Progenitor cell of endocrine pancreas (in vitro differentiated cells): ENCODE measurements at places on chromosomes 4 and X. TPM values are rescaled to one million over a fixed set of nuclear protein-coding genes. Genes with fewer than 3 reads are reported as not detected.
A peak's percentile ranks its signal among the peaks of the same experiment; 100 is the strongest.

Gene NDNF
- total RNA-seq, result 0.34 and 0.67 TPM in 2 replicates

GRCh38 chr4:83146841-83147240 is 32.3 kb upstream of the PLAC8 start:
- H3K27me3 ChIP-seq, result no peaks in the 10 kb centered on the region
- no peak for DNase-seq
- no peaks in the 10 kb centered on the region for H3K36me3 ChIP-seq
- peaks cover 4% of the 10 kb centered on the region for H3K4me1 ChIP-seq
- no peak overlapping the region for H3K4me3 ChIP-seq

DNA sequence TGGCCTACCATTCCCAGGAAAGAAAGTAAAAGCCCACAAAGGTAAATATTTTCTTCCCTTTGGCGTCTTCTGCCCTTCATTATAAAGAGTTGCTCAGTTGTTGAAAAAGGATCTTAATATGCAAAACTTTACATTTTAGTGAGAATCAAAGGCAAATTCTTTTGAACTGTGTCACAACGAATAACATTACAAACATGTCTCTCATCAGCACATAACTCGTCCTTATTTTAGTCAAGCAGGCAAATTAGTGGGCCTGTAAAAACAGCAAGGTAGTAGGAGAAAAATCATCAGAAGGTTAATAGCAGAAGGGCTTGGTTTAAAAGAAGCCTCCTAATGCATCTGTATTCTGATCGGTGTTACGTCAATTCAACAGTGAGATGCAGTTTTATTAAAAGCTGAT is 647.3 kb upstream of the DIPK2B start:
- no peak overlapping the region for H3K27ac ChIP-seq
- H3K36me3 ChIP-seq, result peaks cover 14% of the 10 kb centered on the region
- no peak for DNase-seq
- no peak overlapping the region for H3K4me3 ChIP-seq
- no peaks in the 10 kb centered on the region for H3K27me3 ChIP-seq

Gene AFAP1
- total RNA-seq, result 31.9 and 32.9 TPM in 2 replicates

DNA sequence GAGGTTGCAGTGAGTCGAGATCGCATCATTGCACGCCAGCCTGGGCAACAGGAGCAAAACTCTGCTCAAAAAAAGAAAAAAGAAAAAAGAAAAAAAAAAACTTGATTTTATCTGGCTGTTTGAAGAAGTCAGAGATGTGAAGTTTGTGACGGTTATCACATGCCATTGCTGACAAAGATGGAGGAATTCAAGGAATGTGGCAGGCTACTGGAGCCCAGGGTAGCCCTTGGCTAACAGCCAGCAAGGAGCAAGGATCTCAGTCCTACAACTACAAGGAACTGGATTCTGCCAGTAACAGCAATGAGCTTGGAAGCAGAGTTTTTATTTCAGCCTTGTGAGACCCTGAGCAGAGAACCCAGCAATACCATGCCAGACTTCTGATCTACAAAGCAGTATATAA is 24.3 kb upstream of the TET2 start:
- H3K4me1 ChIP-seq, result no peaks in the 10 kb centered on the region
- no peak overlapping the region for H3K4me3 ChIP-seq
- H3K27ac ChIP-seq, result no peak overlapping the region
- no peaks in the 10 kb centered on the region for H3K36me3 ChIP-seq

GRCh38 chr4:112840061-112840460 is 203.1 kb downstream of the LARP7 start:
- no peak overlapping the region for H3K27ac ChIP-seq
- peaks cover 4% of the 10 kb centered on the region for H3K36me3 ChIP-seq
- H3K4me3 ChIP-seq, result no peak overlapping the region
- H3K27me3 ChIP-seq, result no peaks in the 10 kb centered on the region

GRCh38 chr4:183303301-183303700 is 16.8 kb downstream of the CLDN22 start:
- H3K27ac ChIP-seq, result no peak overlapping the region
- H3K36me3 ChIP-seq, result peaks cover 40% of the 10 kb centered on the region
- no peaks in the 10 kb centered on the region for H3K27me3 ChIP-seq

- no peak overlapping the region for H3K4me3 ChIP-seq
- no peaks in the 10 kb centered on the region for H3K27me3 ChIP-seq
- DNase-seq, result no peak
- H3K27ac ChIP-seq, result no peak overlapping the region
- no peaks in the 10 kb centered on the region for H3K36me3 ChIP-seq
These were observed 240.1 kb upstream of the CTSO start for GRCh38 chr4:156193800-156194199.

DNA sequence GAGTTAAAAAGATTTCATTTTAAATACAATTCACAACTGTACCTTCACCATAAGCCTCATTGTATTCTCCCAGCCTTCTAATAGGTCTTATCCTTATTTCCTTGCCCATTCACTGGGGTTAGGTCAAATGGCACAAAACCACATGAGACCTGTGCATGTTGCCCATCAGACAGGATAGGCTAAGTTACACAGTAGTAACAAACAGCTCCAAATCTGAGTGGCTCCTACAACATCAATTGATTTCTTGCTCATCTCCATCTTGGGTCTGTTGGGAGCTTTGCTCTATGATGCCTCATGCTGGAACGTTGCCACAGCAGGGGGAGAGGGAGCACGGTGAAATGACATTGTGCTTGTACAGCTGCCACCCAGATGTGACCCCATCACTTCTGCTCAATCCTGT is 70.6 kb downstream of the DHX15 start:
- no peak overlapping the region for H3K4me3 ChIP-seq
- H3K4me1 ChIP-seq, result peaks cover 11% of the 10 kb centered on the region
- no peak overlapping the region for H3K27ac ChIP-seq
- peaks cover 18% of the 10 kb centered on the region for H3K36me3 ChIP-seq
- H3K27me3 ChIP-seq, result no peaks in the 10 kb centered on the region

- peaks cover 11% of the 10 kb centered on the region for H3K4me1 ChIP-seq
- peak within 1 kb of the TSS; percentile 98 for H3K27ac ChIP-seq
- DNase-seq, result peak; percentile 94
These were observed at the start of gene CNKSR2 for GRCh38 chrX:21374163-21374993. Gene CNKSR2 (plus strand): TSS chrX:21374418. CDS start chrX:21374898, 480 bp downstream.

- peaks cover 13% of the 10 kb centered on the region for H3K4me1 ChIP-seq
- H3K27me3 ChIP-seq, result no peaks in the 10 kb centered on the region
- no peak overlapping the region for H3K27ac ChIP-seq
- DNase-seq, result no peak
- no peak overlapping the region for H3K4me3 ChIP-seq
These were observed 127.0 kb downstream of the PCDH7 start for GRCh38 chr4:30847167-30847566.

DNA sequence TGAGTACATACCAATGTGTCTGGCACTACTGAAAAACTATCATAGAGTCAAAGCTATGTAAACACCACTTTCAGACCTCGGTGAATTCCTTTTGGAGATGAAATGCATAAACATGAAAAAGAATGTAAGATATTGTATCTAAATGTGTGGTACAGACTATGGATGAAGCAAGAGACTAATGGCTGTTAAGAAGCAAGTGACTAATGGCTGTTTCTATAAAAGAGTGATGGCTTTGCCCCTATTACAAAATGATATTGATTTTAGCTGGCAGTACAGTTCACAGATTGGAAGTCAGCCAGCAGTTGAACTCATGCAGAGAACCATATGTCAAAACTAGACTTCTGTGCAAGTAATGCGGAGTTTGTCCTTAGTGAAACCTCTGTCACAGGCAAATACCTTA is 359.3 kb downstream of the GRXCR1 start:
- no peak for DNase-seq
- no peak overlapping the region for H3K4me3 ChIP-seq
- no peaks in the 10 kb centered on the region for H3K36me3 ChIP-seq
- no peaks in the 10 kb centered on the region for H3K27me3 ChIP-seq
- H3K4me1 ChIP-seq, result no peaks in the 10 kb centered on the region

Gene MAGEA4
- total RNA-seq, result not detected in 2 replicates

DNA sequence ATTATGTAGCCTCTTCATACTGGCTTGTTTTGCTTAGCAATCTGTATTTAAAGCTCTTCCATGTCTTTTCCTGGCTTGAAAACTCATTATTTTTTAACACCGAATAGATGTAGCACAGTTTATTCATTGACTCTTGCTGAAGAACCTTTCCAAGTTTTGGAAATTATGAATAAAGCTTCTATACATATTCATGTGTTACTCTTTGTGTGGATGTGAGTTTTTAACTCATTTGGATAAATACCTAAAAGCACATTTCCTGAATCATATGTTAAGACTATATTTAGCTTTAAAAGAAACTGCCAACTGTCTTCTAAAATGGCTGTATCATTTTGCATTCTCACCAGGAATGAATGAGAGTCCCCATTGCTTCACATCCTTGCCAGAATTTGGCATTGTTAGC is 2061.7 kb upstream of the AGA start:
- DNase-seq, result no peak
- H3K27me3 ChIP-seq, result no peaks in the 10 kb centered on the region
- H3K27ac ChIP-seq, result no peak overlapping the region
- H3K36me3 ChIP-seq, result no peaks in the 10 kb centered on the region
- H3K4me1 ChIP-seq, result no peaks in the 10 kb centered on the region

Gene UCP1
- total RNA-seq, result not detected in 2 replicates

DNA sequence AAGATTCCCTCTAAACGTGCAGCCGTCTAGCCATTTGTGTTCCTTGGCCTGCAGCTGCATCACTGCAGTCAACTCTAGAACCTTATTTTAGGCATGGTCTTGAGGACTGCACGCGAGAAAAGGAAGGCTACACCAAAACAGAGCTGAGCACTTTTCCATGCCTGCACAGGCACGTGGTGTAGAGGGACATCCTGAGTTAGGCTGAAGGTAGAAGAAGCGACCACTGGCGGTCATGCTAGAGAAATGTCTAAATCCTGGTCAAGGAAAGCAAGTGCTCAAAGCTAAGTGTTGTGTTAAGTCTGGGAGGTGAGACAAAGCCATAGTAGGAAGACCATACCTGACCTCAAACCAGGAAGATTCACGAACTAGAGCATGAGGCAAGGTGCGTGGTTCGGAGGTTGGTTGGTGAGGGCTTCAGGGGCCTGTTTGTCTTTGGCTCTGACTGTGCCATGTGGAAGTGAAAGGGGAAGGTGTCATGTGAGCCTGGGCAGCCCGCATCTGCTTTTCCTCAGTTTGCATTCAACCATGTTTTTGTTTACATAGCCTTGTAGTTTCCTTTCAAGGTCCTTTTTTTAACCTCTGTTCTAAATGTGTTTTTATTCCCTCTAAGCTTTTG is 203.8 kb downstream of the AASDH start:
- H3K27ac ChIP-seq, result peak overlapping the region; percentile 5
- no peak for DNase-seq
- H3K27me3 ChIP-seq, result no peaks in the 10 kb centered on the region
- peaks cover 13% of the 10 kb centered on the region for H3K4me1 ChIP-seq
- H3K4me3 ChIP-seq, result no peak overlapping the region

- DNase-seq, result no peak
- peak overlapping the region; percentile 69 for H3K27ac ChIP-seq
- no peaks in the 10 kb centered on the region for H3K36me3 ChIP-seq
- H3K4me1 ChIP-seq, result peaks cover 21% of the 10 kb centered on the region
These were observed 31.3 kb downstream of the NYX start for GRCh38 chrX:41478381-41478911.

GRCh38 chr4:41665636-41666207 is 82.8 kb downstream of the PHOX2B start:
- H3K27ac ChIP-seq, result no peak overlapping the region
- no peaks in the 10 kb centered on the region for H3K27me3 ChIP-seq
- no peak overlapping the region for H3K4me3 ChIP-seq
- peaks cover 5% of the 10 kb centered on the region for H3K4me1 ChIP-seq

Gene TNIP2
- 21.2 and 26.3 TPM in 2 replicates for total RNA-seq

Gene OTC
- 0.31 TPM in 1 of 2 replicates, not detected in the other for total RNA-seq

DNA sequence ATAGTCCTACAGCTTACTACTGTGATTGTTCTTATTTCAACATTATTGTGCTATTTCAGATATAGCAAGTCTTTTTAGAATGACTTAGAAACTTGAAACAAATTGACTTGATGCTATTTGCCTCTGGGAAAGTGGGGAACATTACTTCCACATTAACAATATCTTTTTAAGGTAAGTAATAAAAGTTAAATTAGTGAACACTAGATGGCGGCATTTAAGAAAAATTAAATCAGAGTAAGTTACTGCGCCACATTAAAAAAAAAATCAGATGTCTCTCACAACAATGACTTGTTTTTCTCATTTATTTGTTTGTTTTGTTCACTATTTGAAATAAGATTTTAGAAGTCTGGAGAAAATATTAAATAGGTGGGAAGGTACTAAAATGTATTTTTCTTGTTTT is 1026.9 kb upstream of the SLIT2 start:
- H3K27me3 ChIP-seq, result no peaks in the 10 kb centered on the region
- H3K4me1 ChIP-seq, result peaks cover 1% of the 10 kb centered on the region
- no peak overlapping the region for H3K4me3 ChIP-seq

- H3K4me1 ChIP-seq, result peaks cover 3% of the 10 kb centered on the region
- no peaks in the 10 kb centered on the region for H3K27me3 ChIP-seq
- no peak overlapping the region for H3K27ac ChIP-seq
- H3K36me3 ChIP-seq, result no peaks in the 10 kb centered on the region
- no peak overlapping the region for H3K4me3 ChIP-seq
These were observed 570.9 kb downstream of the MID1IP1 start for GRCh38 chrX:39372115-39372514.

Gene BMP3
- total RNA-seq, result 4.9 and 10.9 TPM in 2 replicates

Gene GABRA4
- not detected in 2 replicates for total RNA-seq

Gene GPM6B
- 20.4 and 21.8 TPM in 2 replicates for total RNA-seq

- H3K36me3 ChIP-seq, result no peaks in the 10 kb centered on the region
- no peak overlapping the region for H3K27ac ChIP-seq
- DNase-seq, result no peak
- H3K4me3 ChIP-seq, result no peak overlapping the region
- peaks cover 3% of the 10 kb centered on the region for H3K27me3 ChIP-seq
- H3K4me1 ChIP-seq, result peaks cover 1% of the 10 kb centered on the region
These were observed 167.3 kb downstream of the SLIT2 start for GRCh38 chr4:20418861-20419451.

DNA sequence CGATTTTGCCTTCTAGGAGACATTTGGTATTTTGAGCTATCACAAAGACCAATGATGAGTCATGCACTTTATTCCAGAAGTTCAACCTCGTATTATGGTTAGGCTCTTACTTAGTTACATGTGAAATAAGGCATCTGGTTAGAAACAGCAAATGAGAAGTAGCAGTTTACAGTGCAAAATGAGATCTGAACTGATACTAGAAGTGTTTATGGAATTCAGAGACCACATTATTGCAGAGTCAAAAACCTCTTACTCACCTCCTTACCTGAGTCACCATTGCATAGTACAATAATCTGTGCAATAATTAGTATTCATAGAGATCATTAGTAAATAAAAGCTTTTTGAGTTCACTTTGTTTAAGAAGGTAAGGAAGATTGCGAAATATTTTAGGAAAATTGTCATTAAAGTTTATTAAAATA is 38.7 kb downstream of the SEC24B start:
- no peak for DNase-seq
- H3K4me1 ChIP-seq, result peaks cover 3% of the 10 kb centered on the region
- H3K4me3 ChIP-seq, result no peak overlapping the region
- H3K27me3 ChIP-seq, result no peaks in the 10 kb centered on the region
- no peak overlapping the region for H3K27ac ChIP-seq
